Thoracic aorta (tissue), 2 donors: ENCODE measurements at places on chromosomes 2 and 18. TPM values are rescaled to one million over a fixed set of nuclear protein-coding genes. Genes with fewer than 3 reads are reported as not detected.

DNA sequence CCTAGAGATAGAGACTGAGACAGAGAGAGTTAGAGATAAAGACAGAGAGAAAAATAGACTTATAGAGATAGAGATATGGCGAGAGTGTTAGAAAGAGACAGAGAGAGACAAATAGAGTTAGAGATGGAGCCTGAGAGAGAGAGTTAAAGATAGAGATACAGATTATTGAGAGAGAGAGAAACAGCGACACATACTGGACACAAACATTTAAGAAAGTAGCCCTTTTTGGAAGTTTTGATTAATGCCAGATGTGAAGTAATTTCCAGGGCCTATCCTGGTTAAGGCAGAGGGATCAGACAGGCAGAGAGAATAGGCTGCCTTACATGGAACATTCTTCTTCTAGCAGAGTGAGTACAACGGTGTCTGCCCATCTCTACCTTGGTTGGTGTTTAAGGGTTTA is 311.6 kb upstream of the CDH7 start:
- H3K27me3 ChIP-seq: no peaks in the 10 kb centered on the region
- H3K4me3 ChIP-seq: no peak overlapping the region
- DNase-seq: no peak
- H3K4me1 ChIP-seq: no peaks in the 10 kb centered on the region

DNA sequence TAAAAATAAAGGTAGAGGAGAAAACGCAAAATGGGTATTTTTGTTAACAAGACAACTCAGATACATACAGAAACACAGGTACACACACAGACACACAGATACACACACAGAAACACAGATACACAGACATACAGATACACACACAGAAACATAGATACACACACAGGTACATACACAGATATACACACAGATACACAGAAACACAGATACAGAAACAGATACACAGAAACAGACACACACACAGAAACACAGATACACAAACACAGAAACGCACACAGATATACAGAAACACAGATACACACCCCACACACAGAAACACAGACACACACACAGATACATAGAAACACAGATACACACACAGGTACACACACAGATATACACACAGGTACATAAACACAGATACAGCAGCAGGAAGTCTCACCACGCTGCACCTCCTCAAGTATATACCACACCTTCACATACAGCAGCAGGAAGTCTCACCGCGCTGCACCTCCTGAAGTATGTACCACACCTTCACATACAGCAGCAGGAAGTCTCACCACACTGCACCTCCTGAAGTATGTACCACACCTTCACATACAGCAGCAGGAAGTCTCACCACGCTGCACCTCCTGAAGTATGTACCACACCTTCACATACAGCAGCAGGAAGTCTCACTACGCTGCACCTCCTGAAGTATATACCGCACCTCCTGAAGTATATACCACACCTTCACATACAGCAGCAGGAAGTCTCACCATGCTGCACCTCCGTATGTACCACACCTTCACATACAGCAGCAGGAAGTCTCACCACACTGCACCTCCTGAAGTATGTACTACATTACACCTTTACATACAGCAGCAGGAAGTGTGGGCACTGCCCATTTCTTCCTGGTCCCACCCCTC is 250.5 kb downstream of the HDAC4 start:
- no peak overlapping the region for H3K4me3 ChIP-seq
- no peaks in the 10 kb centered on the region for H3K27me3 ChIP-seq
- no peak for DNase-seq
- H3K36me3 ChIP-seq: peaks cover 13% of the 10 kb centered on the region

KYNU gene
- total RNA-seq: 14.3 TPM

GRCh38 chr18:28766027-28766426 is 589.1 kb upstream of the CDH2 start:
- H3K27me3 ChIP-seq: no peaks in the 10 kb centered on the region
- DNase-seq: no peak
- H3K4me1 ChIP-seq: peaks cover 4% of the 10 kb centered on the region
- H3K36me3 ChIP-seq: no peaks in the 10 kb centered on the region
- no peak overlapping the region for H3K27ac ChIP-seq

DNA sequence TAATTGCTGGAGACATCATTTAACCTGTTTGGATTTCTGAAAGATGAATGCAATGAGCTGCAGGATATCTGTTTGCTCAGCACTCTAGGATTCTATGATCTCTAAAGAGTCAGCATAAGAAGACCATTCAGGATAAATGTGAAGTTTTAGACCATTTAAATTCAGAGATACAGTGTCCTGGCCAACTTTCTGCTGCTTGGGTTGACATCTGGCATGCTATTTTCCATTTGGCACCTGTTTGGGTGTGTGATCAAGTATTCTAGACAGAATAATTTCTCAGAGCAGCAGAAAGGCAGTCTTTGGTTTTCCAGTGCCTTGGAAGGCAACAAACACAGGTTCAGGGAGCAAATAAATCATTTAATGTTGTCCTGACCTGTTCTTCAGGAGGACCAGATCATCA is 144.8 kb upstream of the NDUFV2 start:
- no peaks in the 10 kb centered on the region for H3K27me3 ChIP-seq
- no peak for DNase-seq
- H3K4me3 ChIP-seq: no peak overlapping the region
- H3K36me3 ChIP-seq: no peaks in the 10 kb centered on the region
- H3K4me1 ChIP-seq: no peaks in the 10 kb centered on the region

KLHL30 gene
- total RNA-seq: 33.4 TPM

GRCh38 chr2:152450176-152450575 is 115.2 kb downstream of the FMNL2 start:
- no peak overlapping the region for H3K4me3 ChIP-seq
- H3K27ac ChIP-seq: no peak overlapping the region
- H3K4me1 ChIP-seq: peaks cover 10% of the 10 kb centered on the region
- H3K27me3 ChIP-seq: no peaks in the 10 kb centered on the region
- H3K36me3 ChIP-seq: no peaks in the 10 kb centered on the region

FSHR gene
- total RNA-seq: not detected

TFCP2L1 gene
- 3.4 TPM for total RNA-seq

- H3K27ac ChIP-seq: peak overlapping the region; percentile 76
- peak overlapping the region; percentile 87 for H3K4me3 ChIP-seq
- H3K4me1 ChIP-seq: peaks cover 41% of the 10 kb centered on the region
- no peak for DNase-seq
- no peaks in the 10 kb centered on the region for H3K36me3 ChIP-seq
- no peaks in the 10 kb centered on the region for H3K27me3 ChIP-seq
These were observed 736 bp downstream of the ZSCAN30 start for GRCh38 chr18:35289293-35289692.

DNA sequence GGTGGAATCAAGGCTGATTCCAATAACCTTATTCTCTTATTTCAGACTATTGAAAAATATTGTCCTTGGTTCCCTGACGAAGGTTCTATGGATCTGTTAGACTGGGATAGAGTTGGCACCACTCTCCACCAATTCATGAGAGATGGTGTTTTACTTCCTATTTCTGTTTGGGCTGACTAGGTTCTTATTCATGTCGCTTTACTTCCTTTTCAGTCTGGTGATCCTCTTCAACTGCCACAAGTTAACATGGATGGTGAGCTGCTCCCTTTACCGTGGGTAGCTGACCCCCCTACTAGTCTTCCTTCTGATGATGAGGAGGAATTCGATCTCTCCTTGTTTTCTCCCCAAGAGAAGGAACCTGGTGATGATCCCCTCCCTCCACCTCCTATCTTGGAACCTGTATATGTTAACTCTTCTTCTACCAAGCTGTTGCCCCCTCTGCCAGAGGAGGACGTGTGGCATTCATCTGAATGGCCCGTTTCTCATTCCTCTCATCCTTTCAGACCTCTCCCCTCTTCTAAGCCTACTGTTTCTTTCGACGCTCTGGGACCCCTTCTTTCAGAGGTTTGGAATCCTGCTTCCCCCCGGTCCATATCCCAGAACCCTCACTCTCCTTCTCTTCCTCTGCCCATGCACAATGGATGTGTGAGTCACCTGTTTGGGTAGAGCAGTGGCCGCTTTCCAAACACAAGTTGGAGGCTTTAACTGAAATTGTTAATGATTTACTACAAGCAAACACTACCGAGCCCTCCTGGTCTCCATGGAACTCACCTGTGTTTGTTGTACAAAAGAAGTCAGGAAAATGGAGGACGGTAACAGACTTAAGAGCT is 13.5 kb upstream of the CNOT11 start:
- DNase-seq: no peak
- H3K36me3 ChIP-seq: no peaks in the 10 kb centered on the region
- H3K4me1 ChIP-seq: no peaks in the 10 kb centered on the region

DNA sequence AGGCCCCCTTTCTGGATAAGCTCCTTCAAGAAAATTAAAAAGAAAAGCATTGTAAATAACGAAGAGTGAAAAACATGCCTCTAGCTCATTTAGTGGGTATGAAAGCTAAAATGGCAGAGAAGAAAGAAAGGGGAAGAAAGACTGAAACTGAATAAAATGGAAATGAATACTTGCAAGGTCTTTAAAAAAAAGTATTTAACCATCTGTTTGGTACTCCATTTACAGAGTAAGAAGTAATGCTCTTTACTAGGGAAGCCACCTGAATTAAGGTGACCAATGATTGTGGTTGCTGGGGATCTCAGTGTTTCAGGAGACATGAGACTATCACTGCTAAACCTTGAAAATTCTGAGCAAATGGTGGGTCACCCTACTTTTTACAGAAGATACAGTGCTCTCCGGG is 17.7 kb upstream of the ARL5A start:
- H3K4me1 ChIP-seq: peaks cover 28% of the 10 kb centered on the region
- H3K4me3 ChIP-seq: no peak overlapping the region
- no peak overlapping the region for H3K27ac ChIP-seq
- H3K27me3 ChIP-seq: no peaks in the 10 kb centered on the region
- no peaks in the 10 kb centered on the region for H3K36me3 ChIP-seq
- DNase-seq: no peak

ABHD1 gene
- not detected for total RNA-seq

- H3K4me3 ChIP-seq: no peak overlapping the region
- H3K4me1 ChIP-seq: no peaks in the 10 kb centered on the region
- H3K27me3 ChIP-seq: no peaks in the 10 kb centered on the region
- no peaks in the 10 kb centered on the region for H3K36me3 ChIP-seq
- no peak for DNase-seq
These were observed 138.3 kb upstream of the CYP1B1 start for GRCh38 chr2:38214209-38214717.

KRTCAP3 gene
- total RNA-seq: 0.68 TPM

- no peak overlapping the region for H3K4me3 ChIP-seq
- H3K4me1 ChIP-seq: no peaks in the 10 kb centered on the region
- H3K27me3 ChIP-seq: no peaks in the 10 kb centered on the region
These were observed 200.3 kb downstream of the NYAP2 start for GRCh38 chr2:225599856-225600255.

GRCh38 chr2:3654011-3654410 is 4.0 kb upstream of the ALLC start:
- H3K27me3 ChIP-seq: no peaks in the 10 kb centered on the region
- no peak overlapping the region for H3K27ac ChIP-seq
- no peaks in the 10 kb centered on the region for H3K4me1 ChIP-seq
- DNase-seq: no peak
- no peak overlapping the region for H3K4me3 ChIP-seq
- no peaks in the 10 kb centered on the region for H3K36me3 ChIP-seq

TMEM169 gene
- not detected for total RNA-seq

IRS1 gene
- 18.8 TPM for total RNA-seq

DNA sequence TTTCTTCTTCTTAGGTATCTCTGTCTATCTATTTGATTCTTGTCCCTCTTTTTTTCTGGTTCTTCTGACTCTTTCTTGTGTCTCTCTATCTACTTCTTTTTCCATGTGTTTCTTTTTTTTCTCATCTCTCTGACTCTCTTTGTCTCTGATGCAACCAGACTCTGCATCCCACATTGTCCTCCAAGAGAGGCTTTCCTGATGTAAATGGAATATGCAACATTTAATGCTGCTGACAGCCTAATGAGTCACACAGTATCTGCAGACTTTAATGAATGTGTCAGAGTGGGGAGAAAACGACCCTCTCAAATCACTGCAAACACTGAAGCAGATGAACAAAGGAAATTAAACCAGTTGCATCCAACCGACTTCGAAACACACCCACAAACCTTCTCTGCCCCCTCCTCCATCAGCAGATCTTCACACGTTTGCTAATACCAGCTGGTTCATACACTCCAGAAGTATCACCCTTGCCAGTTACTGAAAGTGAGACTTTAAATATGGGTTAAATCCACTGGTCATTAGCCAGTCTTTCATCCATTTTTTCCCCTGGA is 351.5 kb downstream of the TXNL1 start:
- DNase-seq: no peak
- no peaks in the 10 kb centered on the region for H3K4me1 ChIP-seq

DNA sequence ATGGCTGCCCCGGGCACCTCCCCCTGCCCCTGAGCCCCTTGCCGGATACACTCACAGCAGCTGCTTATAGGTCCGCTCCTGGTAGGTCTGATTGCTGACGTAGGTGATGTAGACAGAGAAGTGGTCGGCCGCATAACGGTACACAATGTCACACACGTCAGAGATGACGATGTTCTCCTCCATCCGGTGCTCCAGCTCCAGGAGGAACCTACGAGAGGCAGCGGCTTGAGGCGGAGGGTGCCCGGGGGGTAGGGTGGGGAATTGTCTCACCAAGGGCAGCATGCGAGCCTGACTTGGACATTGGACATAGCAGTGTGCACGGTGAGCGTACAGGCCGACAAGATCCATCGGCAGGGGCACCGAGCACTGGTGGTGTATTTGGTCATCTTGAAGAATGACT is 22.8 kb downstream of the SNORC start:
- no peaks in the 10 kb centered on the region for H3K27me3 ChIP-seq
- no peak for DNase-seq
- no peak overlapping the region for H3K27ac ChIP-seq
- no peaks in the 10 kb centered on the region for H3K4me1 ChIP-seq
- H3K4me3 ChIP-seq: no peak overlapping the region
- H3K36me3 ChIP-seq: no peaks in the 10 kb centered on the region

- H3K27ac ChIP-seq: no peak overlapping the region
- DNase-seq: no peak
- H3K36me3 ChIP-seq: no peaks in the 10 kb centered on the region
- H3K4me3 ChIP-seq: no peak overlapping the region
- H3K4me1 ChIP-seq: no peaks in the 10 kb centered on the region
- H3K27me3 ChIP-seq: no peaks in the 10 kb centered on the region
These were observed 18.9 kb upstream of the IL1R2 start for GRCh38 chr2:101972621-101973434.

DNA sequence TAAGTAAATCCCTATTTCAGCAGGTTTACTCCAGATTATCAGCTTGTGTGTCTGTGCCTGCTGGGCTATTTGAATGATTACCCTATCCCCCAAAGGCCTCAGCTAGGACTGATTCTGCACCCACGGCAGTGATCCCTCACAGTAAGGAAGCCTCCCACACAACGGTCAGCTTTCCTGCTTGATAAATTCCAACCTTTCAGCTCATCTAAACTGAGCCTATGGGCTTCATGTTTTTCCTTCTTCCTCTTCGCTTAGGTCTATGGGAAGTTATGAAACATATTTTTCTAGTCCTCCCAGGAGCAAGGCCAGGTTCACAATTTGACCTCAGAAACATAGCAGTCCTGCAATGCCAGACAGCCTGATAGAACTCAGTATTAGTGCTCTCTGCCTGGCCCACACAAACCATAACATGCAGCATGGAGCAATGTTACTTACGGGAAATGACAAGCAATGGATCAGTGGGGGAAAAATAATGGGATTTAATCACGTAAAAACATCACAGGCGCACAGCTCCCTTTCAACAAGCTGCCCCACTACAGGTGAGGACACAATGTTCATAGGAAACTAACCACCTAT is 170.9 kb downstream of the ZNF521 start:
- no peaks in the 10 kb centered on the region for H3K36me3 ChIP-seq
- no peak overlapping the region for H3K27ac ChIP-seq
- H3K4me3 ChIP-seq: no peak overlapping the region
